Ovary (tissue), 10 donors: ENCODE measurements at places on chromosomes 2 and 18. TPM values are rescaled to one million over a fixed set of nuclear protein-coding genes. Genes with fewer than 3 reads are reported as not detected.

DNA sequence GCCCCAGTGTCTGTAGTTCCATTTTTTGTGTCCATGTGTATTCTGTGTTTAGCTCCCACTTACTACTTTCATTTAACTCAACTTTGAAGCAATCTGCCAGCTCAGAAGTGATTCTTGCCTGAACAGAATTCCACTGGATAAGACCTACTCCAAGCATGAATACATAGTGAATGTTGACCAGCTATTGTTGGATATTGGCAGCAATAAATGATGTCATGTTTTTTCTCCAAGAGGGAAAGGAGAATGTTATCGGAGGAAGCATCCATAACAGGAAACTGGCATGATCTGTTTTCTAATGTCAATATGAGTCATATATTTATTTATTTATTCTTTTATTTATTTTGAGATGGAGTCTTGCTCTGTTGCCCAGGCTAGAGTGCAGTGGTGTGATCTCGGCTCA is 36.8 kb upstream of the TRAPPC8 start:
- H3K27me3 ChIP-seq = no peaks in the 10 kb centered on the region
- DNase-seq = no peak
- no peak overlapping the region for H3K4me3 ChIP-seq

GRCh38 chr2:11505652-11506610 is 27.9 kb upstream of the GREB1 start:
- H3K27ac ChIP-seq = no peak overlapping the region
- no peaks in the 10 kb centered on the region for H3K36me3 ChIP-seq
- H3K4me3 ChIP-seq = no peak overlapping the region

GRCh38 chr18:23351521-23351920 is 101.6 kb upstream of the RIOK3 start:
- no peak overlapping the region for H3K4me3 ChIP-seq
- DNase-seq = no peak
- no peak overlapping the region for H3K27ac ChIP-seq
- H3K36me3 ChIP-seq = no peaks in the 10 kb centered on the region
- no peaks in the 10 kb centered on the region for H3K27me3 ChIP-seq
- peaks cover 3% of the 10 kb centered on the region for H3K4me1 ChIP-seq

The EMILIN1 gene
- polyA plus RNA-seq = 177 TPM

DNA sequence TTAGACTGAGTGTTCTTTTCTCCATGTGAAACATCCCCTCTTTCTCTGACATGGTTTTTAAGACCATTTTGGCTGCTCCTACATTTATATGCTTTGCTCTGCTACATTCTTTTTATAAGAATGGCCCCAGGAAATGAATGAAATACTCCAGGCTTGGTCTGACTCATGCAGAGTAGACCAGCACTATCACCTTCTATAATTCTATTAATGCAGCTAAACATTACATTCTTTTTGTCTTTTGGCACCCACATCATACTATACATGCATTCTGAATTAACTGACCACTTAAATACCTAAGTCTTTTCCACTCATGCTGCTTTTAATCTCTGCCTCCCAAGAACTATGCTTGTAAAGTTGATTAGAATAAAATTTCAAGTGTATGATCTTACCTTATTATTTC is 94.1 kb downstream of the AAK1 start:
- no peaks in the 10 kb centered on the region for H3K27me3 ChIP-seq
- no peaks in the 10 kb centered on the region for H3K36me3 ChIP-seq
- no peak overlapping the region for H3K4me3 ChIP-seq
- no peak for DNase-seq

The IL1F10 gene
- polyA plus RNA-seq = not detected

The ALK gene
- polyA plus RNA-seq = 0.05 TPM

The MAIP1 gene
- 11.9 TPM for polyA plus RNA-seq

The TNS1 gene
- 140 TPM for polyA plus RNA-seq

DNA sequence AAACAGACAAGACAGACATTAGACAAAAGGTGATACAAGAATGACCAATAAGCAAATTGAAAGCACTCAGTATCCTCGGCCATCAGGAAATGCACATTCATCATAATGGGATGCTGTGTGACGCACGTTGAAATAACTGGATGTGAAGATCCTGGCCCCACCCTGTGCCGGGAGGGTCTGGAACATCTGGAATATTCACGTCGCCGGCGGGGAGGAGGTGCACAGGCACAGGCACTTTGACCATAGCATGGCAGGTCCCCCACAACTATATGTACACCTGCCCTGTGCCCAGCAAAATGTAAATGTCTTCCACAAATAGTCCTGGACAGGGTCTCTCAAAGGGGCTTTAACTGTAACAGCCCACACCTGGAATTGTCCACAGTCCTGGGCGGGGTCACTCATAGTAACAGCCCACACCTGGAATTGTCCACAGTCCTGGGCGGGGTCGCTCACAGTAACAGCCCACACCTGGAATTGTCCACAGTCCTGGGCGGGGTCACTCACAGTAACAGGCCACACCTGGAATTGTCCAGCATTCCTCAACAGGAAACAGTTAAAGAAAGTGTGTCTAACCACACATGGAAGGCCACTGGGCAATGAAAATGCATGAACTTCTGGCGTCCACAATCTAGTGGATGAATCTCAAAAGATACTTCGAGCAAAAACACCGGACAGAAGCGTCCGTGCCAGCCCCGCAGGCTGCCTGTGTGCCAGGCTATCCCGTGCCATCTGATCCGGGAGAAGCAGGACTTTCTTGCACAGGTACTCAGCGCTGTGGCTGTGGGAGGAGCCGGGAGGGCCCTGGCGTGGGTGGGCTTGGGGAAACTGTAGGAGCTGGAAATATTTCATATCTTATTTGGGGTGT is 113.4 kb downstream of the RTP5 start:
- no peak overlapping the region for H3K4me3 ChIP-seq
- no peaks in the 10 kb centered on the region for H3K36me3 ChIP-seq
- no peaks in the 10 kb centered on the region for H3K27me3 ChIP-seq
- H3K27ac ChIP-seq = no peak overlapping the region
- peaks cover 3% of the 10 kb centered on the region for H3K4me1 ChIP-seq
- no peak for DNase-seq

- peaks cover 19% of the 10 kb centered on the region for H3K4me1 ChIP-seq
- H3K27ac ChIP-seq = no peak overlapping the region
These were observed 89.0 kb downstream of the TMEM247 start for GRCh38 chr2:46568212-46569009.

DNA sequence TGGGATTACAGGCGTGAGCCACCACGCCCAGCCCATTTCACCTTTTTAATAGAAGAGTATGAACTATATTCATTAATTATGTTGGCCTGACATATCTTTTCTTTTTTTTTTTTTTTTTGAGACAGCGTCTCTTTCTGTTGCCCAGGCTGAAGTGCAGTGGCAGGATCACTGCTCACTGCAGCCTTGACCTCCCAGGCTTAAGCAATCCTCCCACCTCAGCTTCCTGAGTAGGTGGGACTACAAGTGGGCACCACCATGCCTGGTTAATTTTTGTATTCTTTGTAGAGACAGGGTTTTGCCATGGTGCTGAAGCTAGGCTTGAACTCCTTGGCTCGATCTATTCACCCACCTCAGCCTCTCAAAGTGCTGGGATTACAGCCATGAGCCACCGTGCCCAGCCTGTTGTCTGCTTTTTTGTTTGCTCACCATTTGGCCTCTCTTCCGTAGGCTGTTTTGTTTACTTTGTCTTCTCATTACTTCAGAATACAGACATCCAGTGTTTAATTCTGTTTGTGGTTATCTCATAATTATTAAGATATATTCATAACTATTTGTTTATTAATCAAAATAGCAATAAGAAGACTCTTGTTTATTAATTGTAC is 16.3 kb upstream of the CDH2 start:
- no peaks in the 10 kb centered on the region for H3K36me3 ChIP-seq
- H3K27me3 ChIP-seq = no peaks in the 10 kb centered on the region
- H3K4me3 ChIP-seq = no peak overlapping the region
- no peak overlapping the region for H3K27ac ChIP-seq
- no peaks in the 10 kb centered on the region for H3K4me1 ChIP-seq

GRCh38 chr2:45340318-45340717 is 270.7 kb downstream of the SRBD1 start:
- DNase-seq = no peak
- no peaks in the 10 kb centered on the region for H3K36me3 ChIP-seq
- H3K4me3 ChIP-seq = no peak overlapping the region
- H3K27ac ChIP-seq = no peak overlapping the region
- no peaks in the 10 kb centered on the region for H3K27me3 ChIP-seq

DNA sequence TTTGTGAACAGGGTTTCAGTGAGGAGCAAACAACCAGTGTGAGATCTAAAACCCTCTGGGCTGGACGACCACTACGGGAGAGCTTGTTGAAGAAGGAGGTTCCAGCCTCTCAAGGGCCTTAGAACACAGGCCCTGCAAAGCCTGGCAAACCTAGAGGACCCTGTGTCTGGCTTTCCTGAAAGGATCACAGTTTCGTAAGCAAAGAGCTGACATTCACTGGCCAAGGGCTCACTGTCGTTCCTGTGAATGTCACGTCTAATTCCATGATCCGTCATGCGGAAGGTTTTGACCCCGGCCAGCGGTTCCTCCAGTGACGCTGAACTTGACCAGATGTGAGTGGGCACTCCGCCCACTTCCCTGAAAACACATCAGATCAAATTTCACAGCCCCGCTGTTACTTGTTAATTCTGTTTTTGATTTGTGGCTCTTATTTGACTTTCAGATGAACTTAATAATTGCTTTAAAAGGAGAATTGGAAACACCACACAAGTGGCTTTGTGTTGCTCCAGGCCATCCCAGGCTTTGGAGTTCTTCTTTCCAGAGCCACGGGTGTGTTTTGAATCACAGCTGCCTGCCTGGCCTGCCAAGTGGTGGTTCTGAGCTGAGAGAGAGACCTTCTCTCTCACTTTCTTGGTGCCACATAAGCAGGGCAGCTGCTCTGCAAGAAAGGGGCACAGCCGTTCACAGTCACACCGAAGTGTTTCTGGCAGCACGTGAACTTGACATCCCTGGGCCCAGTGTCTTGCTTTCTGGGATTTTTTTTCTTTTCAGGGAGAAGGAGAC is 308.4 kb downstream of the NDUFA10 start:
- no peak overlapping the region for H3K27ac ChIP-seq
- no peak overlapping the region for H3K4me3 ChIP-seq
- no peaks in the 10 kb centered on the region for H3K27me3 ChIP-seq
- peak; percentile 41 for DNase-seq
- H3K36me3 ChIP-seq = no peaks in the 10 kb centered on the region
- H3K4me1 ChIP-seq = no peaks in the 10 kb centered on the region

DNA sequence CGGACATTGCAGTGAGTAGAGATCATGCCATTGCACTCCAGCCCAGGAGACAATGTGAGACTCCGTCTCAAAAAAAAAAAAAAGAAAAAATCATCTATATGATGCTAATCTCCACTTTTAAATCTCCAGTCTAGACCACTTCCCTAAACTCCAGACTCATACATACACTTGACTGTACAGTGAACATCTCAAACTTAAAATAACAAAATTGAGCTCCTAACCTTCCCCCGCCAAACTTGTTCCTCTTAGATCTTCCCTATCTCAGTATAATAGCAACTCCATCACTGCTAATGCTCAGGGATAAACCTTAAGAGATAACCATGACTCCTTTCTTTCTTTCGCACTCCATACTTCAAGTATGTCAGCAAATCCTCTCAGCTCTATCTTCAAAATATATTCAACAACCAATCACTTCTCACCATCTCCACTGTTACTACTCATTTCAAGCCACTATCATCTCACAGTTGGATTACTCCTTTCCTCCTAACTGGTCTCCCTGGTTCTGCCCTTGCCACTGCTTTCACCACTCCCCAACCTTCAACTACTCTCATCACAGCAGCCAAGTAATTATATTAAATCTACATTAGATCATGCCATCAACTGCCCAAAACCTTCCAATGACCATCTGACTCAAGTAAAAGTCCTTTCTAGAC is 12.0 kb downstream of the MEMO1 start:
- DNase-seq = no peak
- no peak overlapping the region for H3K27ac ChIP-seq
- H3K27me3 ChIP-seq = no peaks in the 10 kb centered on the region
- no peaks in the 10 kb centered on the region for H3K36me3 ChIP-seq

DNA sequence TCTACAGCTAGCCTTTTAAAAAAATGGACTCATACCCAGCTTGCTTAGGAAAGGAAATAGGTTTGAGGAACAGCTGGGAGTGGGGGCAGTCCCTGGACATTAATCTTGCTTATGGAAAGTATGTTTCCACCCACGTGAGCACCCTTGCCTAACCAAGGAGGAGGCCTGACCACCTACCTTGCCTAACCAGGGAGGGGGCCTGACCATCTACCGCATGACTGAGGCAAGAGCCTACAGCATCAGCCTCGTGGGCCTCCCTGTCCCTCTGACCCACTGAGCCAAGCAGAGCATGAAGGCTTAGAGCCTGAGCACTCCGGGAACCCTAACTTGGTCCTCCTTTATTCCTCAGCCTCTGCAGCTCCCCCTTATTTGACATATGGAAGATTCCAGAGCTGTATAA is 20.2 kb downstream of the PRKAG3 start:
- no peak overlapping the region for H3K27ac ChIP-seq
- no peaks in the 10 kb centered on the region for H3K36me3 ChIP-seq
- no peak for DNase-seq
- H3K4me1 ChIP-seq = peaks cover 2% of the 10 kb centered on the region

The FAM110C gene
- 5.8 TPM for polyA plus RNA-seq

- no peak overlapping the region for H3K4me3 ChIP-seq
- no peaks in the 10 kb centered on the region for H3K36me3 ChIP-seq
- DNase-seq = no peak
- H3K27ac ChIP-seq = no peak overlapping the region
These were observed 21.3 kb upstream of the CHST9 start for GRCh38 chr18:27206411-27206810.

GRCh38 chr2:232478571-232479340 is 8.9 kb downstream of the ECEL1 start:
- no peaks in the 10 kb centered on the region for H3K36me3 ChIP-seq
- no peak overlapping the region for H3K27ac ChIP-seq
- DNase-seq = peak; percentile 9
- no peak overlapping the region for H3K4me3 ChIP-seq
- H3K4me1 ChIP-seq = no peaks in the 10 kb centered on the region
- no peaks in the 10 kb centered on the region for H3K27me3 ChIP-seq

The UGT1A4 gene
- not detected for polyA plus RNA-seq

GRCh38 chr18:48455555-48456478 is 46.6 kb upstream of the ZBTB7C start:
- H3K27ac ChIP-seq = no peak overlapping the region
- peaks cover 9% of the 10 kb centered on the region for H3K4me1 ChIP-seq
- H3K4me3 ChIP-seq = no peak overlapping the region
- no peak for DNase-seq

DNA sequence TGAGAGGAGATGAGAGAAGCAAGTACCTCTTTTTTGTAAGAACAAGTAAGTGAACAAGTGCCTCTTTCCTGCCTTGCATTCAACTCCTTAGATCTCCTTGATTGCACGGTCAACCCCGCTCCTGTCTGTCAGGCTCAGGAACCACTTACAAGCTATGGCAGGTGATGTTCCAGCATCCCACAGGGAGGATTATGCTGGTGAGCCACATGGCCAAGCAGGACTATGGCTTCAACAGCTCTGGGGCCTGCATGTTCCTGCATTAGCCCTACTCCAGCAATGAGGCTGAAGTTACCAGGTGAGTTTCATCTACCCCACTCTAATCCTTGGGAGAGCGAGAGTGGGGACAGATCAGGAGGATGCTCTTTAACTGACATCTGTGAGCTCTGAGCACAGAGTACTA is 29.5 kb downstream of the TTC32 start:
- no peaks in the 10 kb centered on the region for H3K36me3 ChIP-seq
- no peak overlapping the region for H3K27ac ChIP-seq
- H3K4me3 ChIP-seq = no peak overlapping the region
- no peak for DNase-seq
- H3K27me3 ChIP-seq = no peaks in the 10 kb centered on the region
- H3K4me1 ChIP-seq = no peaks in the 10 kb centered on the region

The MEP1B gene
- 0.10 TPM for polyA plus RNA-seq
